Natural killer cell (primary cell): ENCODE measurements at places on chromosomes 11 and 22. TPM values are rescaled to one million over a fixed set of nuclear protein-coding genes. Genes with fewer than 3 reads are reported as not detected.

DPAGT1 gene
- total RNA-seq = 20.5 TPM

DNAJB7 gene
- total RNA-seq = not detected

CHADL gene
- 0.36 TPM for total RNA-seq

KCNJ11 gene
- total RNA-seq = not detected

NLRP6 gene
- total RNA-seq = 3.0 TPM

ANO9 gene
- total RNA-seq = 15.1 TPM
